Astrocyte (in vitro differentiated cells and primary cell): ENCODE measurements at places on chromosomes 1 and 21. TPM values are rescaled to one million over a fixed set of nuclear protein-coding genes. Genes with fewer than 3 reads are reported as not detected.
A peak's percentile ranks its signal among the peaks of the same experiment; 100 is the strongest.

DNA sequence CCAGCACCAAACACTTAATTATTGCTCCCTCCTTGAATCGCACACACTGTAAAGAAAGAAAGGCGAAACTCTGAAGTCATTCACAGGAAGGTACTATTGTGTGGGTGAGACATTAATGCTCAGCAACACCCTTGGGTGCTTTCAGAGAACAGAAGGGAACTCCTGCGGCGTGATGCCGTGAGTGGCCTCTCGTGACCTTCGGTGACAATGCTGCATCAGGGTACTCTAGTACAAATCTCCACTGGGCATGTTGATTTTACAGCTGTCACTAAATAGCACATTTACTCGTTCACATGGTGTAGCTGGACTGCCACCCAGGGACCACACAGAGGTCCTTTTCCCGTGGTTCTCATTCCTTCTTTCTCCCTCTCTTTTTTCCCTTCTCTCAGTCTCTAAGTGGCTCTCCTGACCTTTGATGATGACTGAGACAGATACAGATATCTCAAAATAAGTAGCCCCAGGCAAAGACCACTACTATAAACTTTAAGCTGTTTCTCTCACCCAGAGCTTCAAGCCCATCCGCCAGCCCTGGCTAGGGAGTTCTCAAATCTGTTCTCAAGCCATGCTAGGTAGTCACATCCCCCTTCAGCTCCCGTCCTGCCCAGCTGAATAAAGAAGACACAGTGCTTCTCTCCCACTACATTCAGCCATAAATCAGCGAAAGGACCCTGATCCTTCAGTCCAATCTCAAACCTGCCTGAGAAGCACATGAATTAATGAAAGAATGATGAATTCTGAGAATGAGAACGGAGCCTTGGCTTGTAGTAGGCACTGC is 223.4 kb upstream of the FMN2 start:
- no peaks in the 10 kb centered on the region for H3K36me3 ChIP-seq
- no peaks in the 10 kb centered on the region for H3K27me3 ChIP-seq
- H3K4me3 ChIP-seq: no peak overlapping the region

Gene HIVEP3
- 8.9 and 9.4 TPM in 2 replicates for total RNA-seq

DNA sequence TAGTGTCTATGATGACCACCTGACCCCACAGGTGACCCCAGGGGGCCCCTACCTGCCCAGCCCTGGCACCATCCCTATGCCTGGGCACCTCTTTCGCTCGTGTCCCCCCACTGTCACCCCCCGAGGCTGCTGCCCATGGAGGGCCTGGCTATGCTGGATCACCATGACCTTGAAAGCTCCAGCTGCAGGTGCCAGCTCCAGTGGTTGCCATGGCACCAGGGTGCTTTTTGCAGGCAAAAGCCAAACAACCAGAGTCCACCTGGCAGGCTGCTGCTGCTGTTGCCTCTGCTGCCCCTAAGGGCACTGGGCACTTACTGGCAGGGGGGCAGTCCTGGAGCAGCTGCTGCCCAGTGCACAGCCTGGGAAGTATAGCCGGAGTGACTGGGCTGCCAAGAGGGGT is 21.7 kb downstream of the ETNK2 start:
- DNase-seq: no peak
- no peak overlapping the region for H3K4me3 ChIP-seq
- no peaks in the 10 kb centered on the region for H3K27me3 ChIP-seq
- H3K27ac ChIP-seq: peak overlapping the region; percentile 41
- H3K4me1 ChIP-seq: peaks cover 35% of the 10 kb centered on the region

Gene IFI16
- 109 and 125 TPM in 2 replicates for total RNA-seq
